ENCODE measurements at places on chromosomes 2 and 18. TPM values are rescaled to one million over a fixed set of nuclear protein-coding genes. Genes with fewer than 3 reads are reported as not detected.
A peak's percentile ranks its signal among the peaks of the same experiment; 100 is the strongest.

The KCNJ13 gene
- total RNA-seq: 0.68 TPM

The ZNF638 gene
- total RNA-seq: 255 TPM

The INHBB gene
- total RNA-seq: 4.1 TPM

The LRP1B gene
- total RNA-seq: 74.6 TPM

The TMEM247 gene
- total RNA-seq: not detected

The BOLL gene
- total RNA-seq: not detected

The SPEG gene
- 69.9 TPM for total RNA-seq

DNA sequence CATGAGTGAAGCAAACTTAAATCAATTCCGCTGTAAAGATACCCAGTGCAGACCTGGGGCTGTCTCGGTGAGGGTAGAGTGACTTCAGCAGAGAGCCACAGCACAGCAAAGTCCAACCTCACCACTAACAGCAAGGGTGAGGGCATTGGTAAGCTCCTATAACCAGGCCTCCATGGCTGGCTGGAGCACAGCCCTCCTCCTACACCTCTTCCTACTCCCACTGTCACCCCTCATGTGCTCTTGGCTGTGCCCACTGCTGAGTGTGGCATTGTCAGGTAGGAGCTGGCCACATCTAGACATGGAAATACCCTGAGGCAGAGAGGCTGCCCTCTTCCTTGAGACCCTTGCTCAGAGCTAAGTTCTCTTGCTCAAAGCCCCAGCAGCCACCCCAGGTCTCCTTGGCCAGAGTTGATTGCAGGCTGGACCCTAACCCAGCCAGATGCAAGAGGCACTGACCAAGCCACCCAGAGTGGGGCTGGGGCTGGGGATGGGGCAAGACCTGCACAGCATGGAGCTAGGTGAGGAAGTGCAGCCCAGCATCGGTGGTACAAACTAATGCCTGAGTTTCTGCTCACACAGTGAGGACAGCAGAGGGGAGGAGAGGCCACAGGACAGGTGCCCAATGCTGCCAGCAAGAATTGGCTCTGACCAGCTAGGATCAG is 77.6 kb upstream of the RAB6C start:
- DNase-seq: no peak

DNA sequence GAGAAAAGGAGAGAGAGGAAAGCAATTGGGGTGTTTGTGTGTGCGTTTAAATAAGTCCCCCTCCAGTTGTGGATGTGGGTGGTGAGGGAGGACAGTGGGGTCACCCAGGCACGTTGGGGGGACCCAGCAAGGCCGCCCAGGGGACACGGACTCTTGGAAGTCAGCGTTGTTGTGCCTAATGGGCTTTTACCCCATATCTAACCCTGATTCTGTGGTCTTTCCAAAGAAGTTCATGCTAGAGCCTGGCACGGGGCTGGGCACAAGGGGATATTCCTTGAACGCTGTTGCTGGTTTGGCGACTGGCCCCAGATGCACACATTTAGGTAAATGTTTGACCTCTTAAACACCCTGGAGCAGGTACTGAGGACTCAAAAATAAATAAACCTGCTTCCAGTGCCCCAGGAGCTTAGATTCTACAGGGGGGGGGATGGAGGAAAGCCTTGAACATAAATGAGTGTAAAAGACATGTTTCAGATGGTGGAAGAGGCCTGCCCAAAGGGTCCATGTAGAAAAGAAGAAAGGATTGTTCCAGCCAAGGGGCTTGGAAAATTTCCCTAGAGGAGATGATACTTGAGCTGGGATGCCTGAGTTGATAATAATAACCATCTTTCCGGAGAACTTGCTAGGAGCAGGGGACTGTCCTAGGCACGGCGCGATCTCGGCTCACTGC is 97.7 kb upstream of the SIX3 start:
- DNase-seq: no peak

GRCh38 chr18:63254716-63255399 is 64.7 kb downstream of the BCL2 start:
- no peak for DNase-seq

DNA sequence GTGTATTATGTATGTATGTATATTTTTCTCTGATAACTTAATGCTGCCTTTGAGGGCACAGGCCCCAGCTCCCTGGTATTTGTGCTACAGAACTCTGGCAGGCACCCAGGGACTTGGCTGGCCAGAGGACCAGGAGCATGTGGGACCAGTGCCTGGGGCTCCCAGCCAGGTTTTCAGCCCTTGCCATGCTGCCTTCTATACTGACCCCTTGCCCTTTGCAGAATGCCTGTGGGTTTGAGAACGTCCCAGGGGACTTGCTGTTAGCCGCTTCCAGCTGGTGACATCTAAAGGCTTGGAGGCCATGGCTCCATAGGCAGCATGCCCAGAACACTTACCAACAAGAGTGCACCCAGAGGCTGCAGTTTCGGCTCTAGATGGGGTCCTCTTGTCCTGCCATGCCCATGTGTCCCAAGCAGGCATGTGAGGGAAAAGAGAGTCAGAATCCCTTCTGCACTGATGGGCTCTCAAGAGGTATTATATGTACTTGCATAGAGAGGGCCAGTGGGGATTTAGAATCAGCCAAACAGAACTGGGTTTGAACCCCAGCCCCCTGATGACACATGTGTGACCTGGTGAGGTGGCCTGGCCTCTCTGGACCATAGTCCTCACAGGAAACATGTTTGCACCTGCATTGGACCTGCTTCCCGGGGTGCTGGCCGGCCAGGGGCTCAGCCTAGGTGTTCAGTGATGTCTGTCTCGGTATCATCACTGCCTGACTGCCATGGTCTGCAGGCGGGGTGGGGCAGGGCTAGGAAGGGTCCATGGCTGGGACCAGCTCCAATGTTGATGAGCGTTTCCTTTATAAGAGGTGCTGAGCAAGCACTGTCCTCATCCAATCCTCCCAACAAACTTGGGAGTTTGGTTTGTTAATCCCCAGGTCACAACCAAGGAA is 119.2 kb upstream of the FHL2 start:
- peak; percentile 21 for DNase-seq

DNA sequence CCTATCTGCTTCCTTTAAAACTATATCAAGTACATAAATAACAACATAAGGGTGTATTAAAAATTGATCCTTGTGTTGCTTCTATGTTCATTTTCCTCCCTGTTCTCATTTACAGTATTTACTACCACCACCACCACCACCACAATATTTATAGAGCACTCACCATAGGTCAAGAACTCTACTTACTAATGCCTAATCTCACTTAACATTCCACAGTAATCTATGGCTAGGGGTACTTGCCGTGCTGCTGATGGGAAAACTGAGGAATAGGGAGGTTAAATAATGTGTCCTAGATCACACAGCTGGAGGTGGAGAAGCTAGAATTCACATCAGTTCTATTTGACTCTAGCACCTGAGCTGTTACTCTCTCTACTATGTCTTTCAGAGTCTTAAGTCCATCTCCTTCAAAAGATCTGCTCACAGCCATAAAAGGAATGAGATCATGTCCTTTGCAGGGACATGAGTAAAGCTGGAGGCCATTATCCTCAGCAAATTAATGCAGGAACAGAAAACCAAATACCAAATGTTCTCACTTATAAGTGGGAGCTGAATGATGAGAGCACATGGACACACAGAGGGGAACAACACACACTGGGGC is 54.1 kb upstream of the ZNF385B start:
- DNase-seq: no peak

- DNase-seq: peak; percentile 65
These were observed 142.4 kb downstream of the ZFP36L2 start for GRCh38 chr2:43083710-43084698.

DNA sequence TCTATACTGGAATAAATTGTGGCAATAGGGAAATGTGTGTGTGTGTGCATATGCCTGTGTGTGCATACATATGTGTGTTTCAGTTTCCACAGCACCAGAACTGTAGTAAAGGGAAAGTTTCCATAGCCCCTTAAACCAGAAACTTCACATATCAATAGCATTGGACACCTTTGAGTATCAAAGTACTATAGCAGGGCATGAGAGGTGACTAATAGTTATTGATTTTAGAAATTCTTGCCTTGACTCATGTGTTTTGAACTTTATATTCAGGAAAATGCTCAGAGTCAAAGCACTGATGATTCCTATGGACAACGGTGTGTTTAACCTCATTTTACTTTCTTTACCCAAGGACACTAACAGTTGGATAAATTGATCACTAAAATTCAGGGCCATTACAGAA is 50.0 kb downstream of the SLC9A2 start:
- DNase-seq: no peak

DNA sequence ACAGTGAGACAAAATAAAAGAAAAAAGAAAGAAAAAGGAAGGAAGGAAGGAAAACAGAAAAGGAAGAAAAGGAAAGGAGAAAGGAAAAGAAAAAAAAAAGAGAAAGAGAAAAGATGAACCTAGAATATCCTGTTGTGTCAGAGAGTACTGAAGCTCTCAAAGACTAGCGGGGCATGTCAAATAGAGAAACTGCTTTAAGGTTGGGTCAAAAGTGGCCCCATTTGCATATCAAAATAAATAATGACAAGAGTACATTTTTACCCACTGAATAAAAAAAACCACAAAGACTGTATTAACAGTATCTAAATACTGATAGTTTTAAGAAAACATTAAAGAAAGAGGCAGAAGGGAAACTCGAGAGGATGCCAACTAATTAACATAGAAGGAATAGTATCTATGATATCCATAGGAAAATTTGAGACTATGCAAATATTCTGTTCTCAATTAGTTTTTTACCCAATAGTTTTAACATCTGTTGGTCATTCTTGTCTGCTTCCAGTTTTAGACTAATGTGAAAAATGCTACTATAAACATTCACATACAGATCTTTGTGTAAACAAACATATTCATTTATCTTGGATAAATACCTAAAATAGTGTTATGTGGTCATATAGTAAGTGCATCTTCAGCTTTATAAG is 53.2 kb downstream of the SFXN5 start:
- no peak for DNase-seq

DNA sequence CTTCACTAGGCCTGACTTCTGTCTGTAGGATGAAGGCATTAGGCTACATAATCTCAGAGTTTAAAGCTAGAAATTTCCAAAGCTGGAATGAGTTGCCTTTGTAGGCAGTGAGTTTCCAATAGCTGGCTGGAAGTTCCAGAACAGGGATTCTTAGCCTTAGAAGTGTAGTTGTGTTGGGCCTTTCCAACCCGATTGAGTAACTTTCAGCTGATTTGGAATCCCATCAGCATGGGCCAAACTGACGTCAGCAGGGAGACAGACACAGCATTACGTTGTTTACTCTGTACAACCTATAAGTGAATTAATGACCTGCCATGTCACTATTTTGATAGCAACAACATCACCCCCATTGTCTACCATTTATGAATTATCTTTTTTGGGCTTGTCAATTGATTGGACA is 56.9 kb downstream of the SETBP1 start:
- no peak for DNase-seq

GRCh38 chr2:239212929-239213642 is 187.7 kb downstream of the HDAC4 start:
- no peak for DNase-seq

DNA sequence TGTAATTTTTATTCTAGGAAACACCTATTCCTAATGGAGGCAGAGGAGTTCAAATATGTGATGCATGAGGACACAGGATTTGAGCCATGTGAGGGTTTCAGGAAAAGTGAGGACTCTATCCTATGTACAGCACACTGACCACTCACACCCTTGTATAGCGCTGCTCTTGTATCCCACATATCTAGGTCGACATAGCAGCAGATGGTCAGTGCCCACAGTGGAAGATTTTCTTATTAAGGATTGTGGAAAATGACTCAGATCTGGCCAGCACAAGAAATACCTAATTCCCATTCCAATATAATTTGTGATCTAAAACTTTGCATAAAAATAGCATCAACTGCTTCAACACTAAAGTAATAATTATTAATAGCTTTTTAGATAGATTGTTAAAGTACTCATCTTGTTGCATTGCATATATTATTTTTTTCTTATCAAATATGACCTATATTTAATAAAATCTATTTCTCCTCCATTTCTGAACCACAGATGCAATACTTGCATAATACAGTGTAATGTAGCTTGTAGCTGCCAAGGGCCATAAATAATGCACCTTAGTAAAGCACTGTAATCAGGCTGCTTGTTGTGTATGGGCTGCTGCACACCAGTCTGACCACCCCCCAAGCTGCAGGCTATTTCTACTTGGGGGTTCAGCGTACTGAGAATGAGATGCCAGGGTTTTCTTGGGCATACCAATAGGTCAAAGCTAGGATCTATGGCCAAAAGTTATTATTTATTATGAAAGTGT is 442.2 kb upstream of the CWC22 start:
- DNase-seq: no peak

DNA sequence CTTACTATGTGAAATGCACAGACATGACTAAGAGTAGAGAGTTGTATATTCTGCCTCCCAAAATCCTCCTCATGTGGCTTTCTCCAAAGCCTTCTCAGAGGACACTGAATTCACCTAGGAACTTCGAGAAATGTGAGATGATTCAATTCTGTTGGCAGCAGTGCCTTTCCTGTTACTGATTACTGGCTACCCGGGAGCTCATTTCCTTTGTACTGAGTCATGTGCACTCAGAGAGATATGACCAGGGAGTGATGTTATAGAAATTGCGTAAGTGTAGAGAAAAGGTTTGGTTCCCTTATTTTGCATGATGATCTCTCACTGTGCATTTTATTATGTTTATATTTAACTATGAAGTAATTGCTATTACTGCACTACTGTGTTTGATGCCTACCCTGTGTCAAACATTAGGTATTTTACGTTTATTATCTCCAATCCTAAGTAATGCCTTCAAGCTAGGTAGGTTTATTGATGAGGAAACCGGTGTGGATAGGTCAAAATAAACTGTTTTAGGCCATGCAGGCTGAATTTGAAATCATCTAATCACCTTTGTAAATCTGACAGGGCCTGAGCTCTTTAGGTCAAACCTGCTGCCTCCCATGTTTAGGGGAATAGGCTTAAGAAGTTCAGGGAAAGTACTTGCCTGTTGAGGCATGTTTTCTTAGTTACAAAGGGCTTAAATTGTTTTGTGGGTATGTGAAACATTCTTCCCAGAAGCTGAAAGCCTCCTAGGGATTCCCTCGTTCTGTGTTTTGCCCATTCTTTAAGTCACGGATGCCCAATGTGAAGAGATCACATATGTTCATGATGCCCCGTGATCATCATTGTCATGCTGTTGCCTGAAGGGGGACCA is 86.8 kb downstream of the FMNL2 start:
- DNase-seq: no peak

GRCh38 chr2:68828887-68829708 is 42.1 kb downstream of the BMP10 start:
- DNase-seq: peak; percentile 88
